Vein endothelial cell (primary cell): ENCODE measurements at places on chromosomes 1 and 21. TPM values are rescaled to one million over a fixed set of nuclear protein-coding genes. Genes with fewer than 3 reads are reported as not detected.

RSPH1 gene
- total RNA-seq: 0.19 TPM in 1 of 2 replicates, not detected in the other

DTL gene
- total RNA-seq: 13.4 and 28.4 TPM in 2 replicates

LEFTY2 gene
- under 0.01 and 0.10 TPM in 2 replicates for total RNA-seq

RXRG gene
- not detected in 2 replicates for total RNA-seq

SPRR1A gene
- not detected in 2 replicates for total RNA-seq

CD1B gene
- total RNA-seq: not detected in 2 replicates

BSND gene
- total RNA-seq: not detected in 2 replicates

CRNN gene
- not detected in 2 replicates for total RNA-seq

ANGPTL1 gene
- total RNA-seq: under 0.01 TPM in 2 replicates

PRAMEF26 gene
- not detected in 2 replicates for total RNA-seq

GSTM3 gene
- 54.7 and 54.9 TPM in 2 replicates for total RNA-seq

OR2L2 gene
- under 0.01 TPM in 1 of 2 replicates, not detected in the other for total RNA-seq

SARS1 gene
- total RNA-seq: 183 and 190 TPM in 2 replicates

EFNA3 gene
- 1.6 and 3.6 TPM in 2 replicates for total RNA-seq

CYYR1 gene
- total RNA-seq: 19.6 and 20.5 TPM in 2 replicates

SLAMF7 gene
- total RNA-seq: not detected in 2 replicates
